ENCODE measurements at places on chromosomes 7 and 10. TPM values are rescaled to one million over a fixed set of nuclear protein-coding genes. Genes with fewer than 3 reads are reported as not detected.

- no peak for DNase-seq
Measured at GRCh38 chr10:34181553-34182300, 633.4 kb downstream of the PARD3 start.

GRCh38 chr10:78663721-78664120 is 405.0 kb upstream of the ZMIZ1 start:
- DNase-seq, result no peak

GRCh38 chr10:118590334-118590733 is 5.1 kb downstream of the PRLHR start:
- DNase-seq, result no peak

- DNase-seq, result no peak
Measured at GRCh38 chr7:16063716-16064675, 357.3 kb downstream of the CRPPA start.

Gene PTPRN2
- total RNA-seq, result not detected

DNA sequence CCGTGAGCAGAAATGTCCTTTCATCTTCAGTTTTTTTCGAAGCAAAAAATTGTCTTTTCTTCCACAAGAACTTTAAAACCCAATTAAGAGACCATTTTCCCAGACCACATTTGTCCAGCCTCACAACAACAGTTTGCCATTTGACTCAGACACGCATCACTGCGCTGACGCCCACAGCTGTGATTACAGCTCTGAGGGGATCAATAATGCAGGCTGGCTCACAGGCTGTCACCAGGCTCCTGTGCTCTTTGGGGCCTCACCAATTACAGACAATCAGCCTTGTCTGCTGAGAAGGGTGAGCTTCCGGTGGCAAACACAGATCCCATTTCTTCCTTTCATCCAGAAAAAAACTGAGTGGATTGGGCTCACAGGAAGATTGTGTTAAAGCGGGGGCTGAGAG is 33.3 kb downstream of the DDC start:
- peak; percentile 31 for DNase-seq

- peak; percentile 80 for DNase-seq
Measured at GRCh38 chr7:132298790-132299189, 277.5 kb downstream of the PLXNA4 start.

Gene ZNF425
- total RNA-seq, result 7.1 TPM

DNA sequence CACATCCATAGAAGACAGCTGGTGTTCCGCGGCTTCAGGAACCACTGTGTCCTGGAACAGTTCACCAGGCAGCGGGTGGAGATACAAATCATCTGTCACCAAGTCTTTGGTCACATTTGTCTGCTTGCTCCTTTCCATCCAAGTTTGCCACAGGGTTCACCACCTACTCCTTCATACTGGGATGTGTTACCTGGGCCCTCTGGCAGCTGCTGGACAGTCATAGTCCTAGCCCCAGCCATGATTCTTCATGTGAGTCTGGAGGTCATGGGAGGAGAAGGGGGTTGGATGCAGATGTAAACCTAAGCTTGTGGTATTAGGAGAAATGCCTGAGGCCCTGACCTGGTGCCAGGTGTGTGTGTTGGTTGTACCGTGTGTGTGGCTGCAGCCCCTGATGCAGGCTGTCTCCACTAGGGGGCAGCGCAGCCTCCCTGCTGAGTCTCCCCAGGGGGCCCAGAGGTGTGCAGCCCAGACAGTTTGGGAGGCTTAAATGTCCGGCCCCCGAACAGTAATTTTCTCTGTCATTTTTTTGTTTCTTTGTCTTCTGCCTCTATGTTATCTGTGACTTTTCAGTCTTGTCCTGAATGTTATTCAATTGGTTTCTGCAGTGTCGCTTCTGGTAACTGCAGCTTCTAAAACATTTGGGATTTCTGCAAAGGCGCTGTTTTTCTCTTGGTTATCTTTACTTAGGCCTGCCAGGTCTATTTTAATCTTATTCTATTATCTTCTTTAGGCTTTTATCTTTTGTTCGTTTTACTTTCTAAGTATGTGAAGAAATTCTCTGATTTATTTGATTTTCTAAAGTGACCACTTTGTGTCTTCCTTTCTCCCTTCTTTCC is 14.8 kb downstream of the NPS start:
- DNase-seq, result no peak

DNA sequence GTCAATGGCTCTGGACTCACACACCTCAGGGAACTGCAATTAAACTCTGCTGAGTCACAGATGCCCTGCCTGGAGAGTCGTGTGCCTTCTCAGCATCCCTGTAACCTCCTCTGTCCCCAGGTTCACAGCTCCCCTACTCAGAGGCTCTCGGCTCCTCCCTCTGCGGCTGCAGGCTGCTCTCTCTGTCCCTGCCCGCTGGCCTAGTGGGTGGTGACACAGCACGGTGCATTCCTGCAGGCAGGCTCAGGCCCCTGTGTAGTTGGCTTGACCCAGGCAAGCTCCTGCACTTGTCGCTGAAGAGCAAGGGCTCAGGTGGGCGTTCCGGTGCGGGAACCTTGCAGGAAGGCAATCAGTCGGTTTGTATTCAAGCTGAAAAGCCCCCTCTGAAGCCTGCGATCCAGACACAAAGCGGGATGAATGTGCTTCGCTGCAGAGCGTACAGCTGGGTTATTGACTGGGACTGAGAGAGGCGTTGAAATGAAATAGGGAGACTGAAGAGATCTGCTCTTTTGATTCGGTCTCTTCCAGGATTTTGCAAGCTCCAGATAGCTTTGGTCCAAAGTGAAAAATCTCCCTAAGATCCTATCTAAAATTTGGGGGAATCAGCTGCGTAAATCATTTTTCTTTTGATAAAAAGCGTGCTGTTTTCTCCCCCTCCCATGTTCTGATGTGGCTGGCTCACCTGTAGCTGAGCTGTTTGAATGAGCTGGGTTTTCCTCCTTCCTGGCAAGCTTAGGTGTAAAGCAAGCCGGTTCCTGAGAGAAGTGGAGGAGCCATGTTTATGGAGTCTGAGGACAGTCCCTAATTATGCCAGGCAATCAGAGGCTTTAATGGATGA is 208.7 kb upstream of the PHYHIPL start:
- DNase-seq, result no peak

DNA sequence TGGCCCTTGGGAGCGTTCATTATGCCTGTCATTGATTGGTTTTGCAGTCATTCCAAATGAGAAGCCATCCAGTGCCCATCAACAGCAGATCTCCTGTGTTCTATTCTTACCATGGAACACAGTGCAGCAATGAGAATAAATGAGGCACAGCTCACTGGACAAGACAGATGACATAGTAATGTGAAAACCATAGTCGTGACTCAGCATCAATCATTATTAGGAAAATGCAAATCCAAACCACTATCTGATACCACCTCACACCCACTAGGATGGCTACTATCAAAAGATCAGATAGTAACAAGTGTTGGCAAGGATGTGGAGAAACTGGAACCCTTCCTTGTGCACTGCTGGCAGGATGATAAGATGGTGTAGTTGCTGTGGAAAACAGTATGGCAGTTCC is 144.7 kb downstream of the ARHGAP22 start:
- no peak for DNase-seq

Gene RARRES2
- 19.4 TPM for total RNA-seq

- no peak for DNase-seq
Measured at GRCh38 chr7:80644054-80644453, 5.6 kb downstream of the CD36 start.

DNA sequence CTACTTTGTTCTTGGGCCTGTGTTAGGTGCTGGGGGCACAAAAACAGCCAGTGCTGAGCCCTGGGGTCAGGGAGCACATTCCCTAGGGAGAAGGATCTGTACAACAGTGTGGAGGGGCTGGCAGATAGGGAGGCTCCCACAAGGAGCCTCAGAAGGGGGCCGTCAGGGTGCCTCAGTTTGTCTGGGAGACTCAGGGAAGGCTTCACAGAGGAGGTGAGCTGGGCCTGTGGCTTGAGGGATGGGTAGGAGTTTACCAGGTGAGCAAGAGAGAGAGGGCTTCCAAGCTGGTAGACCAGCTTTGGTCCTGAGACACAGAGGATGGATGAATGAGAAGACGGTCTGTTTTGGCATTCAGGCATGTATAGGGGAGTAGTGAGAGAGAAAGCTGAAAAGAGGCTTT is 52.1 kb downstream of the CAMK1D start:
- no peak for DNase-seq

GRCh38 chr7:155514296-155514695 is 32.1 kb downstream of the CNPY1 start:
- DNase-seq, result no peak

Gene PNLIPRP1
- total RNA-seq, result not detected

DNA sequence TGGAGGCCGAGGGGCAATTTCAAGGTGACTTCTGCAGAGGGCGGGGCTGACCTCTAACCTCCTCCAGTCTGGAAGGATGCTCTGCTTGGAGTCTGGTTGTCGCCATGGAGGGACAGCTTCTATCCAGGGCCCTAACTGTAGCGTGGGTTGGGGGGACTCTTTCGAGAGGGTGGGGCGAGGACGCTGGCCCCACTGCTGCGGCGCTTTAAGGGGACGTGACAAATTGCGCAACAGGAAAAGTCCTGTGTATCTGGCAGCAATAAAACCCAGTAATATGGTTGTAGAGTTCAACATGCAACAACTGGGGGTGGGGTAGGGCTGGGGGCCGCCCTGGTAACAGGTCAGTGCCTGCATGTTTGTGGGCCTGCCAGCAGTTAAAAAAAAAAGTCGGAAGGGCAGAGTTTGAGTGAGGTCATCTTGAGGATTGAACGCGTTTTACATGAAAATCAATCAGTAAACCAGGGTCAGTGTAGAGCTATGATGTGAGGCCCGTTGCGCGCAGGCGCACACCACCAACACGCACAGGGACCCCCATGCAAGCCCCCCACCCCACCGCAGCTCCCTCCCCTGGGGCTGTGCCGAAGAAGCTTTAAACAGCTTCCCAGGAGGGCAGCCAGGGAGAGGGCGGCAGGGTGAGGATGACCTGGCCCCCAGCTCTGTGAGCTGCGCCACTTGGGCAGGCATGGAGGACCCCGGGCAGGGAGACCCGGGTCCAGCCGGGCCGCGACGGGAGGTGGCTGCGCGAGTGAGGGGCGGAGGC is 4.3 kb downstream of the SHH start:
- DNase-seq, result no peak

DNA sequence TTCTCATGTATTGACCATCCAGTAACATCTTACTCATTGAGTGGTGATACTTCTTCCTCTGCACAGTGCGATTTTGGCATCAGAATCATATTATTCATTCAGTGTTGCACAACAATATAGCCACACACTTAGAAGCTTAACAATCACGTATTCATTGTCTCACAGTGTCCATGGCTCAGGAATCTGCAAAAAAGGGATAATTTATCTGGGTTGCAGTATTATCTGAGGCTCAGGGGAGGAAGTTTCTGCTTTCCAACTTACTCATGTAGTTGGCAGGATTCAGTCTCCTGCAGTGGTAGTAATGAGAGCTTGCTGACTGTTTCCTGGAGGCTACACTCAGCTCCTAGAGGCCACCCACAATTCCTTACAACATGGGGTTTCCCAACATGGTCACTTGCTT is 803.6 kb downstream of the SORCS1 start:
- DNase-seq, result peak; percentile 72

GRCh38 chr10:115355162-115355760 is 262.1 kb downstream of the ATRNL1 start:
- DNase-seq, result peak; percentile 41

Gene SMO
- total RNA-seq, result 20.0 TPM

- DNase-seq, result no peak
Measured at GRCh38 chr10:45325116-45325515, 9.7 kb upstream of the OR13A1 start.

Gene HECTD2
- total RNA-seq, result 15.4 TPM

Gene ARMC10
- total RNA-seq, result 27.5 TPM

Gene FGF8
- 0.61 TPM for total RNA-seq
